ENCODE measurements at places on chromosomes 1 and 21.

DNA sequence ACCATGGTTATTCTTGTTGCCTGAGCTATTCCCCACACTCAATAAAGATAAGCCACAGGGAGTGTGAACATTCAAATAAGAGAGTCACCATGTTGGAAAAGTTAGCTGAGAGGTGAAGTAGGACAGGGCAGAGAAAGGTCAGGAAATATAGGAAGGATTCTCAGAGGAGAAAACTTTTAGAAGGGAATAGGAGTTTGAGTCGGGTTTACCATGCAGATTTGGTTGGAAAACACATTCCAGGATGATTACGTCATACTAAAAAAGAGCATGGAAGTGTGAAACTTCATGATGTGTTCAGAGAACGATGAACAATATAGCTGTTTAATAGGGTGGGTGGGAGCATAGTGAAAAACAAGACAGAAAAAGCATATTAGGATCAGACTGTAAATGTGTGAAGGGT lies 1125.3 kb upstream of the ADGRL2 start:
- no peak for DNase-seq

DNA sequence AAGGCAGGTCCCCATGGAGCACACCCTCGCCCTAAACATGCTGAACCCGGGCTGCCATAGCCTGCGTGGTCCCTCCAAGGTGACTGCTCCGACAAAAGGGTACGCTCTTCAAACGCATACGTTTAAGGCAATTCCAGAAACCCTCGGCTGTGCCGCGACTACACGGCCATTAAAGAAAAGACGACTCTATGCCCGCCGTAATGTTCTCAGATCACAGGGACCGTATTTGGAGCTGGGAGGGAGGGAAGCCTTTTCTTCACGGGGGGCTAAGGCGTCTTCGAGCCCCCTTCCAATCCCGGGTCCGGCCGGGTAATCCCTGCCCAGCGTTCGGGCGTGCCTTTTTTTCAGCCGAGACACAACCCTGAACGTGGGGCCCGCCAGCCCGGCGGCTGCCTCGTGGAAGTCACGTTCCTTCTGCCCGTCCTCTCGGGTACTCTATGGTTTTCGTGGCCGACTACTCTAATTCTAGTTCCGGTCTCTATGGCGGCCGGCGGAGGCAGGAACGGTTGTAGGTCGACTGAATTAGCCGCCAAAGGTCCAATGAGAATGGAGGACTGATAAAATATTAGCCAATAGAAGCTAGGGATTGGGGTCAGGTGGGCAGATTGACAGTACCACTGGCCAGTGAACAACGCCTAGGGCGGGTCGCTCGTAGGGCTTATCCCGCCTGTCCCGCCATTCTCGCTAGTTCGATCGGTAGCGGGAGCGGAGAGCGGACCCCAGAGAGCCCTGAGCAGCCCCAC lies at the start of gene YBX1:
Gene YBX1, plus strand, starts transcription at position 678 of the 743 bp plus-strand sequence. CDS start 148 bp downstream, outside the sequence.
- peak; percentile 97 for DNase-seq

DNA sequence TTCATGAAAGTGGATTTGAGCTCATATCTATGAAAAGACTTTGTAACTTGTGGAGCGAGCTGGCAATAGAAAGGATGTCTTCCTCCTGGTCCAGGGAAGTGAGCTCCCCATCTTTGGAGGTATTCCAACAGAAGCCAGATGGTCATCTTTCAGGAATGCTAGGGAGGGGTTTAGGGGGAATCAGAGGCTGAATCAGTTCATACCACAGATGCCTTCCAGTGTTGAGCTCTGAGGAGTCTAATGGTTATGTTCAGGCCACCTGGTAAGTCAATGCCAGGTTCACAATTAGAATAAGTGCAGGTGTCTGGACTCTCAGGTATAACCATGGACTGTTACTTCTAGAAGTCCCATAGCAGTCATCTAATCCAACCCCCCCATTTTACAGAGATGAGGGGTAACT lies 119.1 kb downstream of the ACTL8 start:
- DNase-seq: no peak

GRCh38 chr1:178057141-178057765 lies 36.7 kb upstream of the RASAL2 start:
- no peak for DNase-seq

GRCh38 chr1:43764581-43764980 lies 57.2 kb downstream of the ST3GAL3 start:
- no peak for DNase-seq

DNA sequence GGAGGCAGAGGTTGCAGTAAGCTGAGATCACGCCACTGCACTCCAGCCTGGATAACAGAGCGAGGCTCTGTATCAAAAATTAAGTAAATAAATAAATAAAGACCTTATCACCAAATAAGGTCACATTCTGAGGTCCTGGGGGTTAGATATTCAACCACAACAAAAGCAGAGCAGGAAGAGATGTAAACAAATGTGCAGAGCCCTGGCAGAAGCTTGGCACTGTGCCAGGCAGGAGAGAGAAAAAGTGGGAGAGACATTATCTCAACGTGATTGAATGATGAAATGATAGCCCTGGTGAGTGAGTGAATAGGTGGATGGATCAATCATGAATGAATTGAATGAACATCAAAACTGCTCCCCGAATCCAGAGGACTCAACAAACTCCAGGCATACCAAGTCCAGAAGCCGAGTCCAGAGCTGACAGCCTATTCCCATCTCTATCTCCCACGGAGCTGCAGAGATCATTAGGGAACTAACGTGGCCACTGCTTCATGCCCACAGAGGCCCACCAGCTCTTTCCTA lies 150.7 kb downstream of the TOMM20 start:
- DNase-seq: no peak

GRCh38 chr1:13662493-13662892 lies 37.5 kb upstream of the PRDM2 start:
- DNase-seq: no peak

DNA sequence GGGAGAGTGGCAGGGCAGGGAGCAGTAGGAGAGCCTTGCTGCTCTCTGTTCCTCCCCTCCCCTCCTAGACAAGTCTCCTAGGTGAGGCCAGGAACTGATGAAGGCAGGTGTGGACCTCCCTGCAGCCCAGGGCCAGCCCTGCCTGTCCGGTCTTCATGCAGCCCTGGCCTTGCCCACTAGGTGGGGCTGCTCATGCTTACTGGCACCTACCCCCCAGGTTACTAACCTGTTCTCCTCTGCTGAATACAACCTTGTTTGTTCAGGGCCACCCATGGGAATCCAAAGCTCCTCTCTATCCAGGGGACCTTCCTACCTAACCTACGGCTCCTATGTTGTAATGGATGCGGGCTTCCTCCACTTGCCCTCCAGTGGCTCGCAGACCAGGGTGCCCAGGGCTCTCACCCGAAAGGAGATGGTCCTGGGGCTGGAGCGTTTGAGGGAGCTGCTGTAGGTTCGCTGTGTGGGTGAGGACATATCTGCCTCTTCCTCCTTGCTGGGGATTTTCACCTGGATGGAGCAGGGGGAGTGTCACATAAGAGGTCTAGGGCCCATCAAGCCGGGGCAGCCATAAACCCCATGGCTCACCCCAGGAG lies 7.9 kb upstream of the TNNT2 start:
- DNase-seq: no peak

DNA sequence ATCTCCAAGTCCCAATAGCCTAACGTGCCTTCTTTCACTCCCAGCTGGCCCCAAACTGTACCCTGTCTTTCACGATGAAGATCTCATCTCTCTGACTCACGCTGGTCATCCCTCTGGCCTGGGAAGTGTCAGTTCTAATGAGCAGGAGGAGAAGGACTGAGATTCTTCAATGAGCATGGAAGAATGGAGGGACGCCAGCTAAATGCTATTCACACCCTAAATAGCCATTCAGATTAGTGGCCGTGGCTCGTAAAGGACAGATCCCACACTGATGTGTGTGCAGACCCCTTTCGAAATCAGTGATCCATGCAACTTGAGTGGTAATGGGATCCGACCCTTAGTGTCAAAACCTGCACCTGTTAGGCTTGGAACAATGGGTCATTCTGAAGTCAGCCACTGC lies 75.9 kb upstream of the SMYD2 start:
- no peak for DNase-seq

DNA sequence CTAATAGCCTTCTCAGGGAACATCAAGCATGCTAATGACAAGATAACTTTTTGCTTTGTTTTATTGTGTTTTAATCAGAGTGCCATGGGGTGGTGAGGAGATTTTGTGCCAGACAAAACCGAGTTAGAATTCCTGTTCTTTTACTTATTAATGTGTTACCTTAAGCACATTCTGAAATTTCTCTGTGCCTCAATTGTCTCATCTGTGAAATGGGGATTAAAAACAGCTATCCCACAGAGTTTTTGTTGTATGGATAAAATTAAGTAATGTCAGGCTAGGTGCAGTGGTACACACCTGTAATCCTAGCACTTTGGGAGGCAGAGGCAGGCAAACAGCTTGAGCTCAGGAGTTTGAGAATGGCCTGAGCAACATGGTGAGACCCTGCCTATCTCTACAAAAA lies 138.0 kb downstream of the PROX1 start:
- DNase-seq: no peak

DNA sequence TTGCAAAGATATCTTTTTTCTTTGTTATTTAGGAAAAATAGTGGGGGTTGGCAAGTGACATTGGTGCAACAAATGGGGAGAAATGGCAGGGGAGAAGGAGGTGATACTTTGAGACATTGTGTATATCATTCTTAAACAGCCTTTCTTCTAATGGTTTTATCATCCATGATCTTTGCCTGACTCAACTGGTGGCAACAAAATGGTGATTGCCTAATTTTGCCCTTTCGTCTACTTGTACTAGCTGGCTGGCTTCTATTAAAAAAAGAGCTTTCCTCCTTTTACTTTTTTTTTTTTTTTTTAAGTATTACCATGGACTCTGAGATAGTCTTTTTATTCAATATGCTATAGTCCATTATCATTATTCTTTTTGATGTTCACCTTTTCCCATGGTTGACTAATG lies 27.7 kb downstream of the DESI2 start:
- no peak for DNase-seq

GRCh38 chr1:31153423-31153822 lies 86.3 kb downstream of the NKAIN1 start:
- no peak for DNase-seq

GRCh38 chr1:205642679-205643307 lies 11.0 kb upstream of the ELK4 start:
- DNase-seq: no peak

DNA sequence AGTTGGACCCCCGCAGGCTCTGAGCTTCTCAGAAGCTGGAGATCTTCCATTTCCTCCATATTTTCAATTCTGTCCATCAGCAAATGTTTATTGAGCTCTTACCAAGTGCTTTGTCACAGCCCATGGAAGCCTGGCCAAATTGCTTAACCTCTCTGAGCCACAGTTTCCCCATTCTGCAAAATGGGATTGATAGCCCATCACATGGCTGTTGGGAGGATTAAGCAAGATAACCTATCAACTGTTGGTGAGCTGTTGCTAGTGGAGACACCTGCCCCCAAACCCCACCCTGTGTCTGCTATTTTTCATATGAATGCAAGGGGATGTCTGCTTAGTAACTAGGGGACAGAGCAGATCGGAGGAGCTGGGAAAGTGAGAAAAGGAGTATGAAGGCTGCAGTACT lies 38.3 kb downstream of the CD34 start:
- no peak for DNase-seq

DNA sequence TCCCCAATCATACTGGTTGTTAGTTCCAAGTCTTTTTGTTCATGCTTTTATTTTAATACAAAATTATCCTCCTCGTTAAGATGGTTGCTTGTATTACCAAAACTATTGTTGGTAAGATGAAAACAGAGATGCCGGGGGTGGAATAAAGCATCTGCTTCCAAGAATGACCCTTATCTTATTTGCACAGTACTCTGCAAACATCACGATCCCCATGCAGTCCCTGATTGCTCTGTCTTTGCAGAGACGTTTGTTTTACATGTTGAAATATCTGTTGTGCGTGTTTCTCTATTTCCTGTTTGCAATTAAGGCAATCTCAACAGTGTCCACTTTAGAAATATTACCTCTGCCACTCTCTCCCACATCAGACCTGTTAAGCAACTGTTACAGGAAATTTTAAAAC lies 141.3 kb upstream of the NCAM2 start:
- DNase-seq: no peak

DNA sequence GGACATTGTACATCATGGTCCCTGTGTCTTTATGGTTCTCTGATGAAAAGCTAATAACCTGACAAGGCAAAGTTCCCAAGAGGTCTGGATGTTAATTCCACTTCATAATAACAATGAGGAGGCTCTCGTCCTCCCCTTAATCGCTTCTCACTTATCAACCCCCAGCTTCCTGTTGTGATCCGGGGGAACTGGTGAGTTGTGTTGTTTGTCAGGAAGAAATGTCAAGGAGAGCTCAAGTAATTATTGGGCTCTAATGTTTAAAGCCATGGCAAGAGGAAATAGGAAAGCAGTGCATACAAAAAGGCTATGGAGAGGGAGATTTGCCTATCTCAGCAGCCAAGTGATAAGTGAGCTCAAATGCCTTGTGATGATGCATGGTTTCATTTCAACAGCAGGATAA lies 42.8 kb upstream of the RASAL2 start:
- DNase-seq: no peak

DNA sequence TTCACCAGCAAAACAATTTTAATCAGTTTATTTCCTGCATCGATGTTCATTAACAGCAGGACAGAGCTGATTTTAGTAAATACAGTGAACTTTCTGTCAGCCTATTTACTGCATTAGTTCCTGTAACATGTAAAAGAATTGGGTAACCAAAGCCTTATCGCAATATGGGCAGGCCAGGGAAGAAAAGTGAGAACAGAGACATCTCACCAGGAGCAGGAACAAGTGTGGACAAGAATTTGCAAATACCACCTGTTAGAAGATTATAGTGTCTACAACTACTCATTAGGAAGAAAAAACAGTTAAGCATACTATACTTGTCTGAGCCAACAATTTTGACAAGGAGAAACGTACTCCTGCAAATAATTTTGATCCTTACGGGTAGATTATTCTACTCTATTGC lies 1293.9 kb downstream of the PLA2G4A start:
- DNase-seq: no peak

GRCh38 chr1:228009828-228010775 lies 3.3 kb downstream of the WNT3A start:
- no peak for DNase-seq

GRCh38 chr1:41354956-41355355 lies 6.3 kb upstream of the FOXO6 start:
- DNase-seq: no peak

GRCh38 chr1:203082231-203082505 lies 3.6 kb downstream of the MYOG start:
- no peak for DNase-seq

DNA sequence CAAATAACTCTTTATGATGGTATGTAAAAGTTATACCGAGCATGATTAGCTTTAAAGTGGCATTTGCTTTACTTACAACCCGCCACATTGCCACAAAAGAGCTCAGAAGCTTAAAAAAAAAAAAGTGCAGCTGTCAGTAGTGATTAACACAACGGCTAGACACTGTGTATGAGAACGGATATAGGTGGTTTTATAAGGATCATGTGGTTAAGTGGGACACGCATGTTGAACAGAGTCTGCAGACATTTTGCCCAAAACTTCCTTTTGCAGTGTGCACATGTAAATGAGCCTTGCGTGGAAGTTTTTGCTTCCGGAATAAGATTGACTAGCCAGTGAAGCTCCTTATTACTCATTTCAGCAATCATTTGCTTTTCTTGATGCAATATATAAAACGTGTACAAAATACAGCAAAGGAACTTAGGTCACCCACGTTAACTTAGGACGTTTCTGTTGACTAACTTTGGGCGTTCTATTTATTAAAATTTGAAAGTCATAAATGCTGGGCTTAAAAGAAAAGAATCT lies 58.7 kb upstream of the RGS1 start:
- DNase-seq: no peak

- no peak for DNase-seq
These were observed 21.8 kb upstream of the SDHB start for GRCh38 chr1:17075470-17076255.

All from occipital lobe (tissue), 3 donors.